Thoracic aorta (tissue), 2 donors: ENCODE measurements at places on chromosomes 3 and 15. TPM values are rescaled to one million over a fixed set of nuclear protein-coding genes. Genes with fewer than 3 reads are reported as not detected.

Gene C3orf52
- 19.6 TPM for total RNA-seq

Gene GHSR
- not detected for total RNA-seq

Gene AHSG
- total RNA-seq, result not detected

DNA sequence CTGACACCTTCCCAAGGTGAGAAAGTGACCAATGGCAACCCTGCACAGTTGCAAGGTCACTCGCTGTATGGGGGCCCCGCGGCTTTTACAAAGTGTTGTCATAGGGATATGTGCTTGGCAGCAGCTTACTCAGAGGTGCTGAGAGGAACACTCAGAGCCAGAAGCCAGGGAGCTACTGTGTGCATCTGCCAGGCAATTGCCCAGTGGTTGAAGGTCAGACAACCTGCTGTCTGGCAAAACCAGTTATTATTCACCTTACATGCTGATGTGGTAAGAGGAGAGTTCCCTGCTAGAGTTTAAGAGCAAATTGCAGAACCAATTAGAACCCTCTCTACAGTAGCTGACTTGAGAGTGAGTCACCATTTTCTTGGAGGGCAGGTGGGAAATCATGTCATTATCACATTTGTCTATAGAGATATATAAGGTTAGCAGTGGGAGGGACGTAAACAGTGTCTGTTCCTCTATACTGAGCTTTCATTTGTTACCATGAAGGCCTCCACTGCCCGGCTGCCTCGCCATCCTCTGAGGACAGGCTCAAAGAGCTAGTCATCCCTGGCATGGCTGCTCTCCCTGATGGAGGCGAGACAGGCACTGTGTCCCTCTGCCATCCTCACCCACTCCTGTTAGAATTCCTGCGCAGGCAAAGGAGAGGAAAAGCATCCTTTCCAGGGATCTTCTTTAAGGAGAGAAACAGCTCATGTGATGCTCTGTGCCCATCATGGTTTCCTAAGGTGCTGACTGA, 274.4 kb downstream of the PLCL2 start:
- no peak overlapping the region for H3K4me3 ChIP-seq
- DNase-seq, result no peak
- peaks cover 7% of the 10 kb centered on the region for H3K36me3 ChIP-seq
- H3K27me3 ChIP-seq, result no peaks in the 10 kb centered on the region
- peak overlapping the region; percentile 76 for H3K27ac ChIP-seq

Gene ISL2
- not detected for total RNA-seq

Gene NUP210
- total RNA-seq, result 4.3 TPM

DNA sequence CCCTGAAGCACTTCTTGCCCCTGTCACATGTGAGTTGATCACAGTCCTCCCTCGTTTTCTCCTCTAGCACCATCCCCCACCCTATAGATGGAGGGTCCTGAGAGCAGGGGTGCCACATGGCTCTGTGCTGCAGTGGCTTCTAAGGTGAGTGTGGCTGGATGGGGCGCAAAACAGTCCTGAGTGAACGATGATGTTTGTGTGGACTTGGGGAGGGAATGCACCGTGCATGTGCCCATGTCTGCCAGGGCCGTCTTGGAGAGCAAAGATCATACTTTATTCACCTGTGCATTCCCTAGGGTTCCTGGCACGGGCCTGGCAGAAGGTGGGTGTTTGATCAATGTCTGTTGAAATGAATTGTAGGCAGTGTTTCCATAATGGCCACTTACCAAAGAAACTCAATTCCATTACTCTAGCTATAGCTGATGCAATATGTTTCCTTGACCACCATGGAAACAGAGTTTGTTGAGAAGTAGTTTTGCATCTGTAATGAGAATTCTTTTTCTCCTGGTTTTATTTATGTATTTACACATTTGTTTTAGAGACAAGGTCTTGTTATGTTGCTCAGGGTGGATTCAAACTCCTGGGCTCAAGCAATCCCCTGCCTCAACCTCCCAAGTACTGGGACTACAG, 58.0 kb downstream of the ABTB1 start:
- peaks cover 18% of the 10 kb centered on the region for H3K4me1 ChIP-seq
- no peaks in the 10 kb centered on the region for H3K36me3 ChIP-seq
- no peak overlapping the region for H3K4me3 ChIP-seq
- no peak overlapping the region for H3K27ac ChIP-seq
- no peak for DNase-seq

Gene SH3GL3
- 4.9 TPM for total RNA-seq

Gene GPR62
- not detected for total RNA-seq

Gene CCDC39
- not detected for total RNA-seq

GRCh38 chr3:122677216-122677615, 3.4 kb upstream of the PARP14 start:
- H3K36me3 ChIP-seq, result no peaks in the 10 kb centered on the region
- H3K27ac ChIP-seq, result no peak overlapping the region
- no peak overlapping the region for H3K4me3 ChIP-seq
- no peak for DNase-seq
- H3K4me1 ChIP-seq, result peaks cover 15% of the 10 kb centered on the region

- no peaks in the 10 kb centered on the region for H3K36me3 ChIP-seq
- H3K4me1 ChIP-seq, result peaks cover 7% of the 10 kb centered on the region
- no peaks in the 10 kb centered on the region for H3K27me3 ChIP-seq
- H3K4me3 ChIP-seq, result no peak overlapping the region
- H3K27ac ChIP-seq, result no peak overlapping the region
These were observed 23.0 kb upstream of the CLDN1 start for GRCh38 chr3:190345027-190345821.

Gene SH2D7
- not detected for total RNA-seq

Gene FAM81A
- 0.14 TPM for total RNA-seq

Gene USP50
- not detected for total RNA-seq

- DNase-seq, result peak; percentile 19
- H3K36me3 ChIP-seq, result no peaks in the 10 kb centered on the region
- H3K4me1 ChIP-seq, result no peaks in the 10 kb centered on the region
- no peak overlapping the region for H3K27ac ChIP-seq
These were observed 36.3 kb downstream of the LRTM1 start for GRCh38 chr3:54891540-54891897.

GRCh38 chr3:132595014-132595413, 2.1 kb upstream of the ACKR4 start:
- H3K27ac ChIP-seq, result no peak overlapping the region
- DNase-seq, result no peak
- H3K4me3 ChIP-seq, result no peak overlapping the region
- no peaks in the 10 kb centered on the region for H3K27me3 ChIP-seq

DNA sequence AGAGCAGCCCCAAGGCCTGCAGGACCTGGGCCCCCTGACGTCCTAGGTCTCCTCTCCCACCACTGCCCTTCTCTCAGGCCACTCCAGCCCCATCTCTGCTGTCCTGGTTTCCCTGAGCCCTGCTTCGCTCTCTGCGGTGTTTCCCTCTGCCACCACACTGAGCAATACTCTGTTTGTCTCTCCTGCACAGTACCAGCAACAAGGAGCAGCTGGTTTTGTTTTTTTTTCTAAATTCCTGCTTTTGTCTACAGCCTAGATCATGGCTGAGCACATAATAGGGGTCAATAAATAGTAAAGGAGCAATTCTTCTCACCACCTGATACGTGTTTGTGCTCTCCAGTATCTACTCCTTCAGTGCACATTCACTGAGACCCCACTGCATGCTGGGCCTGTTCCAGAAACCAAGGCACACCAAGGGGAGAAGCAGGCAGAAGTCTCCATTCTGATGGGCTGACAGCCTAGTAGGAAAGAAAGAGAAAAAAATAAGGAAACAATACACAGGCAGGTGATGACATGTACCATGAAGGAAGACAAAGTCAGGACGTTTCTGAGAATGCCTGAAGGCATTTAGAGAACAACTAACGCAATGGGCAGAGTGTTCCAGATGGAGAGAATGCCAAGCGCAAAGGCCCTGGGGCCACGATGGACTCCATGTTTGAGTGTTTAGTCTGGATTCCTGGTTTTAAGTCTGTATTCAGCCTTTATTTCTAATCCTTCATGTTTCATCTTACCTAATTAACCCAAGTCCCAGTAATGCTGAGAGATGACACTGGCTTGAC, 6.0 kb upstream of the ACAD9 start:
- H3K4me1 ChIP-seq, result peaks cover 8% of the 10 kb centered on the region
- no peak for DNase-seq
- H3K27ac ChIP-seq, result no peak overlapping the region
- H3K36me3 ChIP-seq, result no peaks in the 10 kb centered on the region

Gene SAMMSON
- 3.4 TPM for total RNA-seq

DNA sequence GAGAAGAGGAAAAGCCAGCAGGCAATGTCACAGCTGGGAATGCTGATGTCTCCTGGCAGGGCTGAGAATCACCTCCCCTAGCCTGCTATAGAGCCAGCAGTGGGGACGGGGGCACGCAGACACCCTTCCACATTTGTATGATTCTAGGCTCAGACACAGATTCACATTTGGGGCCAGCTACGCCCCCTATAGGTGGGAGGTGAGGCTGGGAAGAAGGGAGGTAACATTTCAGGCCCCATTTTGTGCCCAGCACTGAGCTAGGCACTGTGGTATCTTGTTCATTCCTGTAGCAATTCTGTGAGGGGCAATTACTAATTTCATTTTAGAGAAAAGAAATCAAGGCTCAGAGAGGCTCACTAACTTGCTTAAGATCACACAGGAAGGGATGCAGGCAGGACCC, 15.9 kb upstream of the ACAD9 start:
- H3K4me3 ChIP-seq, result no peak overlapping the region
- no peaks in the 10 kb centered on the region for H3K27me3 ChIP-seq
- no peak for DNase-seq
- H3K27ac ChIP-seq, result no peak overlapping the region

DNA sequence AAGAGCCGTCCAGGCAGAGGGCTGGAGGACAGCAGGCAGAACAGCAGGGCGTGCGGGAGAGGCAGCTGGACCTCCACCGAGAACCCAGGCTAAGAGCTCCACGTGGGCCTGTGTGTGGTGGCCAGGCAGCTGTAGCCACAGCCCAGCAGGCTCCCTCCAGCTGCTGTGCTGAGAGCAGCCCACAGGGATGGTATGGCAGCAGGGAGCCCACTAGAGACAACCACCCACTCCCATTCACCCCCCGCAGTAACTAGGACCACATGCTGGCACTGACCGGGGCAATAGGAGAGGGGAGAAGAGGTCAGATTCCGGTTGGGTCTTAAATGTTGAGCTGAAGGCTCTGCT, 25.6 kb upstream of the MUSTN1 start:
- H3K4me1 ChIP-seq, result no peaks in the 10 kb centered on the region
- no peak overlapping the region for H3K27ac ChIP-seq
- DNase-seq, result no peak
- H3K36me3 ChIP-seq, result peaks cover 3% of the 10 kb centered on the region
- H3K27me3 ChIP-seq, result no peaks in the 10 kb centered on the region
- no peak overlapping the region for H3K4me3 ChIP-seq

- H3K27ac ChIP-seq, result no peak overlapping the region
- H3K27me3 ChIP-seq, result no peaks in the 10 kb centered on the region
- no peaks in the 10 kb centered on the region for H3K4me1 ChIP-seq
- H3K4me3 ChIP-seq, result no peak overlapping the region
- DNase-seq, result no peak
These were observed 25.8 kb downstream of the GREM1 start for GRCh38 chr15:32743411-32744140.

Gene KLHL40
- total RNA-seq, result not detected

GRCh38 chr15:69277316-69277715, 21.4 kb upstream of the PAQR5 start:
- H3K27me3 ChIP-seq, result no peaks in the 10 kb centered on the region
- no peaks in the 10 kb centered on the region for H3K4me1 ChIP-seq
- no peak overlapping the region for H3K27ac ChIP-seq
- H3K36me3 ChIP-seq, result no peaks in the 10 kb centered on the region

Gene ANKRD63
- total RNA-seq, result not detected
